ENCODE measurements at places on chromosomes 2 and 18.

GRCh38 chr2:233165895-233166661 is 85.4 kb upstream of the ATG16L1 start:
- peak; percentile 86 for DNase-seq

DNA sequence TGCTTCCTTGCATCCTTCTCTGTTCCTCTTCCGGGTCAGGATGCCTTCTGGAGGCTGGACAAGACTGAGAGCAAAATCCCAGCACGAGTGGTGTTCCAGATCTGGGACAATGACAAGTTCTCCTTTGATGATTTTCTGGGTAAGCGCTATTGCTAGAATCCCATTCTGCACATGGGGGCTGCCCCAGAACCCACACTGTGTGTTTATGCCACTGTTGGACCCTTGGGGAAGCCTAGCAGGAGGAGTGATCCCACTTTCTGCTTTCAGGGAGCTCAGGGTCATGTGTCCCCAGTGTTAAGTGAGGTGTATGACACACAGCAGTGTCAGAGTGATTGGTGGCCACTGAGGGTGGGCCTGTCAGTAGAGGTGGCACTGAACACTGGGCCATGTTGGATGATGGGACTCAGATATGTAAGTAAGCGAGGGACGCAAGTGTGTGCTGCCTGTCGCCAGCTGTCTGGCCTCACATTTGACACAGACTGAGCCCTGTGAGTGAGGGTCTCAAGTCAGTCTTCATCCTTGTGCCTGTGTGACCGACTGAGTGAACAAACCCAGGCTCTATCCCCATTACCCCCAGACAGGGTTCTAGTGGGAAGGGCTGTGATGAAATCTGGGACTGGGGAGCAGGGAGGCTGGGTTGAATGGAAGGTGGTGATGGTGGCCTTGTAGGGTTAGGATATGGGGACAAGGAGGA is 220.9 kb downstream of the DYSF start:
- DNase-seq, result no peak

DNA sequence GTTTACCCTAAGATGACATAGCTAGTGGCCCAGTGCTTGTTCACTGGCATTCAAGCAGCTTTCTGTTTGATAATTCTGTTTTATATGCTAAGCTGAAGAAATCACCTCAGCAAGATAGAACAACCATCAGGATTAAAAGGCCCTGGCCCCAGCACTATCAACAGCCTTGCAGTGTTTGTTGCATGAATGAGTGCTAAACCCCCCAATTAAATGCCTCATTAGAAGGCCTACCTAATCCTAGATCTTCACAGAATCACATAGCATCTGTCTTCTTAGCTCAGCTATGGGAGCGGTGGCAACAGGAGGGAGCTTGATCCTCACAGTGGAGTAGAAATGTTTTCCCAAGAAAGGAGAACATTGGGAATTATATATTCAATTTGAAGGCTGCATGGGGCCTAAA is 194.1 kb upstream of the HNMT start:
- no peak for DNase-seq

GRCh38 chr2:100234141-100234540 is 88.2 kb downstream of the LONRF2 start:
- no peak for DNase-seq

- DNase-seq, result no peak
Observed at GRCh38 chr2:170512266-170512665, 202.9 kb upstream of the SP5 start.

GRCh38 chr2:73749314-73749713 is 12.2 kb upstream of the TPRKB start:
- DNase-seq, result no peak

DNA sequence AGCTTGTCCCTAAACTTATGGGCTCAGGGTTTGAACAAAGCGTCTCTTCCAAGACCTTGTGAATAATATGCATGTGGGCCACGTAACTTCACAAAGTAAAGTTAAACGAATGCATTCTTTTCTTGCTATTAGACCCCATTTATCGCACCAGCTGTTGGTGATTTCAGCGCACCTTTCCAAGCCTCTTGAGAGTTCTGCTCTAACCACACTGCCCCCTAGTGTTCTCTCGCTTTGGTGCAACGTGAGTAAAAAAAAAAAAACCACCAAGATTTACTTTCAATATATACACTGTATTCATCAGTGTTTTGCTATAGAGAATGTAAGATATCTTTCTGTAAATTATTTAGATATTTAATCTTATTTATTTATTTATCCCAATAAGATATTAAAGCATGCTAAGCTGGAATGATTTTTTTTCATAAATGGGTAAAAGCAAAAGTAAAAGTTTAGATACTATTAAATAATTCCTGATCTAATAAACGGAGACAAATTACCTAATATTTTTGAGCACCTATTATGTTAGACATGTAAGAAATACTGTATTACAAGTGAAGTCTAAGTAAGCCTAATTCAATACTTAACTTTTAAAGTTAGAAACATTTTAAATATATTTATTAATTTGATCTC is 459.5 kb downstream of the DLGAP1 start:
- peak; percentile 61 for DNase-seq

DNA sequence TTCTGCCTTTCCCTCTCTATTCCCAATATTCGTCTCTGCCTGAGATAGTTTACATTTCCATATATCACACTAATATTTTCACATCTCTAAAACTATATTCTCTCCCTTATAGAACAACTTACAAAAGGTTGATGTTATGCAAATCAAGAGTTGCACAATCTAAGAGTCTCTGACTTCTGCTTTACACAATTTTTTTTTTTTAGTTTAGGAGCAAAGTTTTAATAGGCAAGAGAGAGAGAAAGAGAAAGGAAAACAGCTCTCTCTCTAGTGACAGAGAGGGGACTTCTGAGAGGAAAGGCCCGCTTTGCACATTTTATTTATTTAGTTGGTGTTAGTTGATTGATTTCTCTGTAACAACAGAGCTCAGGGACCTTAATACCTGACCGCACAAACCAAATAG is 380.2 kb downstream of the TXNL1 start:
- DNase-seq, result peak; percentile 11

- no peak for DNase-seq
Observed at GRCh38 chr2:202022755-202023154, 10.9 kb upstream of the FZD7 start.

DNA sequence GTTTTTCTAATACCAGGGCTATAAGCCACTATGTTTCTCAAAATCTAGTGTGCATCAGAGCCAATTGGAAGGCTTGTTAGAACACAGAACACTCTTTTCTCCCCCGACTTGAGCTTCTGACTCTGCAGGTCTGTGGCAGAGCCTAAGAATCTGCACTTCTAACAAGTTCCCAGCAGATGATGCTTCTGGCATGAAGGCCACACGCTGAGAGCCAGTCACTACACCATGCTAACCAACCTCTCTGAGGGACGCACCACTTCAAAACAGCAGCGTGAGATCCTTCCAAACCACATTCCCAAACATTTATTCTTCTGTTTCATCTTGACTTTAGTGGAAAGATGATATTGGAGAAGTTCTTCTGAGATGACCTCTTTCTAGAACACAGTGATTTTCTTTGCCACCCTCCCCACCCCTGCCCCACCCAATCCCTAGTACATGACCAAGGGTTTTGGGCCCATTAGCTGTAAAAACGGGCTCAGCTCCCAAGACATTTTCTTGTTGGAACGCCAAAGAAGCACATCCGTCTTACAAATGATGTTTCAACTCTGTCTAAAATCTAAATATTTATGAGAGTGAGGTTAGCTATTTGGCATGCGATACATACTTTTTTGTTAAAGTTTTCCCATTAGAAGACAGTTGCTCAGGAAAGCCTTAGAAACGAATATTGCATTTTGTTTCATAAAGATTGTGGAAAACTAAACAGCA is 391.9 kb downstream of the TMEM182 start:
- DNase-seq, result no peak
